ENCODE measurements at places on chromosomes 1 and 21.

- DNase-seq, result no peak
Observed at GRCh38 chr1:246477634-246478033, 29.4 kb downstream of the SMYD3 start.

GRCh38 chr1:167625040-167625823 lies 4.8 kb upstream of the RCSD1 start:
- no peak for DNase-seq

GRCh38 chr1:106536741-106537140 lies 519.7 kb upstream of the PRMT6 start:
- DNase-seq, result no peak

DNA sequence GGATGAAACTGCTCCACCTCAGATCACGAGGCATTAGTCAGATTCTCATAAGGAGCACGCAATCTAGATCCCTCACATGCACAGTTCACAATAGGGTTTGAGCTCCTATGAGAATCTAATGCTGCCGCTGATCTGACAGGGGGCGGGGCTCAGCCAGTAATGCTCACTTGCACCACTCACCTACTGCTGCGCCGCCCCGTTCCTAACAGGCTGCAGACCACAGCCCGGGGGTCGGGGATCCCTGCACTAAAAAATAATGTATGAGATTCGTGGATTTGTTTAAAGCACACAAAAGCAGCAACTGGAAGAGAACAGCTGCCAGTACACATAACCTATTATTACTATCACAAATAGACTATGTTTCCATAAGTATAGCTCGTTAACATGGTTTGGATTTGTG lies 72.9 kb downstream of the HLCS start:
- no peak for DNase-seq

GRCh38 chr1:226187019-226187322 lies 430 bp upstream of the ACBD3 start:
- no peak for DNase-seq

GRCh38 chr1:8384577-8384976 lies 66.7 kb downstream of the SLC45A1 start:
- no peak for DNase-seq

DNA sequence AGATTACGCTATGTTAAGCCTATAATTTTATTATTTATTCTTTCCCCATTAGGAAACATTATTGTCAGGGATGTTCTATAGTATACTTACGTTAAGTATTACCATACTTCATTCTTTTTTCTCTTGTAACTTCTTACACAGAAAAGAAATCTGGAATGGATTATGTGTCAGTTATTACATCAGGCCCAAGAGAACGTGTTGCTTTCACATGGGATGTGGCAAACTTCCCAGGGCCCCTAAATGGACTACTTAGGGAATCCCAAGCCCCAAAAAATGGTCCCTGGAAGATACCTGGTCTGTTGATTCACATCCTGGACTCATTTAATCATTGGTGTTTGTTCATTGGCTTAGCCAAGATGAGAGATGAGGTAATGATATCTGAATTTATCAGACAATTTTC lies 249.8 kb downstream of the NRIP1 start:
- no peak for DNase-seq

- DNase-seq, result no peak
Observed at GRCh38 chr21:43993420-43993934, 18.6 kb upstream of the TRAPPC10 start.

- DNase-seq, result no peak
Observed at GRCh38 chr1:54402896-54403295, 3.3 kb downstream of the SSBP3 start.

DNA sequence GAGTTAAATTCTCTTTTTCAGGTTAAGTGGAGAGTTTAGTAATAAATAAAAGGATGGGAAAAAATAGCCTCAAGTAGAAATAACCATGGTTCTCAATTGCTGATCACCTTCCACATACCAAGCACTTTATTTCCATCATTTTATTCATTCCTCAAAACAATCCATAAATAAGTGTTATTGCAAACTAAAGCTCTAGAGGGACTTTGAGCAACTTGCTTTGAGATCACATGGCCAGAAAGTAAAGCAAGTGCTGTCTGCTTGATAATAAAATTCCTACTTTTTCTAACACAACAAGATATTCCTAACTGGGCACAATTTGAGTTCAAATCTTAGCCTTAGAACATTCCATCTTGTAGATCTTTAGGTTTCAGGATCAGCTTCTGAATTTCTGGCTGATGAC lies 97.1 kb upstream of the C1orf87 start:
- no peak for DNase-seq

- DNase-seq, result no peak
Observed at GRCh38 chr1:24775348-24775747, 30.1 kb downstream of the CLIC4 start.

DNA sequence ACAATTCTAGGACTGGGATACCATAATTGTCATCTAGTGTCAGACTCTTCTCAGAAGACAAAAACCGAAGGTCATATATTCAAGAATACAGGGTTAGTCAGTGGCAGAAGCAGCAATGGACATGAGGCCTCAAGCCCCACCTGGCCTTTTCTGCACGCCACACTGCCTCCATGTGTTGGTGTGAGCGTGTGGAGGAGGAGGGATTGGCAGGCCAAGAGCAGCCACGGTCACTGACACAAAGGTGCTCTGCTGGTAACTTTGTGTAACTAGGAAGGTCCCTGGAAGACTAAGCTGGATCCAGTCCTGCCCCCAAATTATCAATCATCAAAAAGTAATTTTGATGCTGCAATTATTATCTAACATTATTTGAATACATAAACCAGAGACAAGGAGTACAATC lies 34.9 kb downstream of the HSF2BP start:
- no peak for DNase-seq

GRCh38 chr1:164557270-164557669 lies 1.7 kb upstream of the PBX1 start:
- DNase-seq, result no peak

GRCh38 chr1:92298573-92299476 lies at the start of the genes GLMN and RPAP2:
TSS of gene GLMN (minus strand) at chr1:92298987. CDS start at chr1:92297999, 988 bp downstream.
TSS of gene RPAP2 (plus strand) at chr1:92299059. CDS start at chr1:92299074, 15 bp downstream.
- peak; percentile 60 for DNase-seq

DNA sequence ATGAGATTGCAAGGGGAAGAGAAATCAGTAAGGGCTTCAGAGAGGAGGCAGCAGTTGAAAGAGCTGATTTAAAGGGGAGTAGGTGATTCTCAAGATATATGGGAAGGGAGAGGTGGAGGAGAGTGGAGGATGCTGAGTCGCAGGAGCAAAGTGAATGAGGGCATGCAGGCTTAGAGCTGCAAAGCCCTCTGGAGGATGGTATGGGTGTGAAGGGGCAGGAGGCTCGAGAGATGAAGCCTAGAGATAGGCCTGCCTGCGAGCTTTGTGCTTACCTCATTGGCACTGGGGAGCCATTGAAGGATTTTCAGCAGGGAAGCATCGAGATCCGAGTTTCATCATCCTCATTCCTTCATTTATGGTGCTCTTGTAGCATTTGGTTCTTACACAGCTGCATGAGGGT lies 15.8 kb upstream of the SH2D2A start:
- DNase-seq, result no peak

- DNase-seq, result peak; percentile 85
Observed at GRCh38 chr1:29235955-29236711, at the start of gene PTPRU. TSS of gene PTPRU (plus strand) at chr1:29236522. CDS start at chr1:29236645, 123 bp downstream.

- no peak for DNase-seq
Observed at GRCh38 chr1:64675718-64676345, 69.0 kb upstream of the RAVER2 start.

DNA sequence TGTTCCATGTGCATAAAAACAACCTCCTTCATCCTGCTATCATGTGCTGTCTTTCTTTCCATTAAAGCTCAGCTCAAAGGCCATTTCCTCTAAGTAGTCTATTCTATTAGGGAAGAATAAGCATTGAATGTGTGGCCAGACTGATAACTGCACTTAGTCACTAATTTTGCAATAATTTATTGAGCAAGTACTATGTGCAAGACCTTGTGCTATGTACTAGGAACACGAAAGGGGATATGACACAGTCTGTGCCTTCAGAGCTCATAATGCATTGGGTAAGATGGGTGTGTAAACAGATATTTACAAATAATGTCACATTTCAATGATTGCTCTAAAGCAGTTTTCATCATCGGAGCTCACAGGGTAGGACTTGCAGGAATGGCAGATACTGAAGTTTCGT lies 54.2 kb downstream of the NMNAT2 start:
- no peak for DNase-seq

DNA sequence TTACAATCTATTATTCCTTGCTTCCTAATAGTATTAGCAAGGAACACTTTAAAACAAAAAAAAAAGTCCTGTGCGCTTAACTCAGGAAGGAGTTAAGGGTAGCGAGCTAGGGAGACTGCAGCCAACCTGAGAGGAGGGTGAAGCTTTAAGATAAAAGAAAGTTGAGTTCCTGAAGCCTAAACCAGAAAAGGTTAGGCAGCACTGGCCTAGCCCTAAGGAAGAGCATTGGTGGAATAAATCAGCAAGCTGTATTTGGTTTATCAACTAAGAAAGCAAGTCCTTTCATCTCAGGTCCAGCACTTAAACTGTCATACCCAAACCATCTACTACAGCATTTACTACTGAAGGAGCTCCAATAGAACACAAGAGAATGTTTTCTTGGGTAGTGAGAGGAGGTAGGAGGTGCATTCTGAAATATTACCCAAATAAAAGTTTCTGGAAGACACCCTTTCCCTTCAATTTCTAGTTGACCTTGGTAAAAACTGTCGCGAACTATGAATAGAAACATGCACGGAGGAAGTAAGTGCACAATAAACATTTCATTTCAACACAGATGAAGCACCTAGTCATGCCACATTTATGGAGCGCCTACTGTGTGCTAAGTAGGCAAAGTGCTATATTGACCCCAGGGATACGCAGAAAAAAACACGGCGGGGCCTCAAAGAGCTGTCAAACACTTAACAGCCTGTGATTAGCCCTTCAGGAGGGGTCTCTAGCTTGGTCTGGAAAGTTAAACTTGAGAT lies 1.3 kb downstream of the GLRX2 start:
- DNase-seq, result no peak

- no peak for DNase-seq
Observed at GRCh38 chr1:91123773-91124172, 101.9 kb upstream of the ZNF644 start.

DNA sequence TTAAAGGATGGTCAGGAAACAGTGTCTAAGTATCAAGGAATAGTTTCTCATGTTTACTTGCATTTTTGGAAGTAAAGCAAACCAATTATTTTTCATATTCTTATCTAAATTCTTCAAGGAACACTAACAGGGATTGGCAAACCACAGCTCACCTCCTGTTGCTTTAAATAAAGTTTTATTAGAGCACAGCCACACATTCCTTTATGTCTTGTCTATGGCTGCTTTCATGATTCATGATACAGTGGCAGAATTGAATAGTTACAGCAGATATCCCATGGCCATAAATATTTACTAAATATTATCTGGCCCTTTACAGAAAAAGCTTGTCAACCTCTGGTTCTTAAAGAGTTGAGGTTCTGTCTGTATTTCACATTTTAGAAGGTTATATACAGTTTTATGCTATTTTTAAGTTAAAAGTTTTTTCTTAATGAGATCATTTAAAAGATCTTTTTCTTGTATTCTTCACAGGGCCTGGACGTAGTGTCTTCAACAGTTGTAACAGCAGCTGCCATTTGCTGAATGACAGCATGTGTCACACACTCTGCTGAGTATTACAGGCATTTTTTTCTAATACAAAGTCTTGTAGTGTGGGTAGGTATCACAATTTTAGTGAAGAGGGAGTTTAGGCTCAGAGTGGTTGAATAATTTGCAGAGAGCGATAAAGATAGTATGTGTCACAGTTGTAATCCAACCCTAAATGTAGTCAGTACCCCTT lies 2.6 kb downstream of the ZNF691 start:
- no peak for DNase-seq

- no peak for DNase-seq
Observed at GRCh38 chr21:37082856-37083528, 9.9 kb downstream of the TTC3 start.

DNA sequence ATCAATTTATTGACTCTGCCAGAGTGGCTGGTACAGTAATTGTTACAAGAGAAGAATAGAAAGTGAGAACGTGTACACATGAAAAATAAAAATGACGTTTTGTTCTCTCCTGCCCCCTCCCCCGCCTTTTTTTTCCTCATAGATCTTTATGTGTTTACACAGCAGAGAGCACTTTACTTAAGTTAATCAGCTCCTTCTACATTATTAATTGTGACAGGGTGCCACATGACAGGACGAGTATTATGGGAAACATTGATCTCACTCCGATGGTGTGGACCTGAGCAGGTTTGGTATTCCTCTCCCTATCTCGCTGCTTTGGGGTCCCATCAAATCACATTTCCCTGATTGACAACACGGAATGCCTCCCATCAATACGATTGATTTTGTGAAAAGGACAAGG lies 285.7 kb downstream of the TM2D1 start:
- DNase-seq, result no peak

- peak; percentile 39 for DNase-seq
Observed at GRCh38 chr1:154327466-154328317, 2.4 kb downstream of the ATP8B2 start.

DNA sequence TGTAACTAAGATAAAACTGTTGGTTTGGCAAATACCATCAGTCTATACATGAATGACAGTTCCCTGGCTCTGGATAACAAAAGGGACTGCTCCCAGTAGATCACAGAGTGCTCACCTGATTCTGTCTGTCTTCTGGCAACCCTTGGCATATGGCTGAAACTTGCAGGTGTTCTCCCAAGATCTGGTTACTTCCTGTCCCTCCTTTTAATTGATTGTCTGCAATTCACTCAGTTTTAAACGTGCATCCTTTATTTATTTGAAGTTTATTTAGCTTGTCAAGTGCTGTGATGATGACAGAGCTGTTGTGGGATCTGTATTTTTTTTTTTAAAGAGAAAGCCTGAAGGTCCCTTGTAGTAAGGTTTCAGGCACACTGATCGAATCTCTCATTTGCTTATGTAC lies 3.4 kb downstream of the KCNA3 start:
- DNase-seq, result peak; percentile 58

GRCh38 chr21:39721885-39722284 lies 23.1 kb upstream of the IGSF5 start:
- no peak for DNase-seq

- DNase-seq, result no peak
Observed at GRCh38 chr1:151846062-151846568, 6.5 kb upstream of the C2CD4D start.

DNA sequence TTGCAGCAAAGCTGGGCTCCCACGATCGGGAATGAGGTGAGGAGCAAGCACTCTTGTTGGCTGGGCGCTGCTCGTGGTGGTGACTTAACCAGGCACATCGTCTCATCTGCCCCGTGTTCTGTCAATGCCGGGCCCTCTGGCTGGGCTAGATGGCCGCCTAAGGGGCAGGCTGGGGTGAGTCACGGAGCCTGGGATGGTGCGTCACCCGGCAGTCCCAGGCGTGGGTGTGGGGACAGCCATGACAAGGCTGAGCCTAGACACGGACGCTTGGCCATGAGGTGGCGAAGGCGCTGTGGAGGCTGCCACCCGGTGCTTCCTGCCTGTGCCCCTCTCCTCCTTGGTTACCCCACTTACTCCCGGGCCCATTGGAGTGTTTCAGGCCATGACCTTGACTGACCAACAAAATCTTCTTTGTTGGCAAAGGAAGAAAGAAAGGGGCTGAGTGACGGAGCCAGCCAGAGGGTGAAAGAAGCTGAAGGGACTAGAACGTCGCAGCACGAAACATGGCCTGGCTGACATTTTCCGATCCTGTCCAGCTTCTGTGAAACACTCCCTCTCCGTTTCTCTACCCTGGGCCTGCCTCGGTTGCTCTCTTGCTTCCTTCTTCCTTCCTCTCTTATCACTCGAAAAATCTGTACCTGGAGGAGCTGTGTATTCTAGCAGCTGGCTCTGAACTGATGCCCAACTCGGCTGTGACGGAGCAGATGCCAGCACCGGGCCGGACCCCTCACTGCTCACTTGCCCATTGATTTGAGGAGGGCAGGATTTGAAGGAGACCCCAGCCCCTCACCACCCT lies 596 bp downstream of the CD247 start:
- DNase-seq, result peak; percentile 74

- no peak for DNase-seq
Observed at GRCh38 chr1:64754173-64754572, 9.3 kb downstream of the RAVER2 start.

- DNase-seq, result no peak
Observed at GRCh38 chr1:112342558-112342957, 53.5 kb upstream of the CTTNBP2NL start.

Data from CD8-positive, alpha-beta T cell (primary cell).